ENCODE measurements at places on chromosomes 2 and 18. TPM values are rescaled to one million over a fixed set of nuclear protein-coding genes. Genes with fewer than 3 reads are reported as not detected.

The NEUROD1 gene
- not detected for total RNA-seq

The GLS gene
- total RNA-seq: 89.7 TPM

The FN1 gene
- 218 TPM for total RNA-seq

The ZNF514 gene
- 30.4 TPM for total RNA-seq

The SLC11A1 gene
- 14.0 TPM for total RNA-seq

GRCh38 chr2:201235860-201236811, 24.2 kb upstream of the CASP8 start:
- H3K27me3 ChIP-seq: no peaks in the 10 kb centered on the region
- DNase-seq: peak; percentile 64
- no peaks in the 10 kb centered on the region for H3K4me1 ChIP-seq
- H3K4me3 ChIP-seq: no peak overlapping the region

DNA sequence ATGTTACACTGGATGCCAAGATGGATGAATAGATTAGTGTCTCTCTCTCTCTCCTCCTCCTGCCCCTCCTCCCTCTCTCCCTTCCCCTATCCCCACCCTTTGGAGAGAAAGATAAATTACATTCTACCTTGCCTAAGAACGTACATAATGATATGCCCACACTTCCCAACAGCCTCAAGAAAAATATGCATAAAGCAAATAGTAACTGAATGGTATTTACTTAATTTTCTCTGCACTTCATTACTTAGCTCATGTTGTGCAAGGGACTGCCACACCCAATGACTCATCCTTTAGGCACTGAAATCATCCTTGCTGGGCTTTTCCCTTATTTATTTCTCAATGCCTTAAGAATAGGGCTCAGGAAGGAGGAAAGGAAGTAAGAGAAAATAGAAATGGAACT, 137.3 kb upstream of the PID1 start:
- H3K4me1 ChIP-seq: peaks cover 6% of the 10 kb centered on the region
- peak overlapping the region; percentile 96 for H3K27ac ChIP-seq
- H3K36me3 ChIP-seq: no peaks in the 10 kb centered on the region
- no peaks in the 10 kb centered on the region for H3K27me3 ChIP-seq

GRCh38 chr2:200586644-200586975, 796 bp downstream of the AOX1 start:
- H3K36me3 ChIP-seq: no peaks in the 10 kb centered on the region
- peak overlapping the region; percentile 67 for H3K27ac ChIP-seq
- no peak for DNase-seq
- H3K4me3 ChIP-seq: peak overlapping the region; percentile 46
- no peaks in the 10 kb centered on the region for H3K4me1 ChIP-seq

DNA sequence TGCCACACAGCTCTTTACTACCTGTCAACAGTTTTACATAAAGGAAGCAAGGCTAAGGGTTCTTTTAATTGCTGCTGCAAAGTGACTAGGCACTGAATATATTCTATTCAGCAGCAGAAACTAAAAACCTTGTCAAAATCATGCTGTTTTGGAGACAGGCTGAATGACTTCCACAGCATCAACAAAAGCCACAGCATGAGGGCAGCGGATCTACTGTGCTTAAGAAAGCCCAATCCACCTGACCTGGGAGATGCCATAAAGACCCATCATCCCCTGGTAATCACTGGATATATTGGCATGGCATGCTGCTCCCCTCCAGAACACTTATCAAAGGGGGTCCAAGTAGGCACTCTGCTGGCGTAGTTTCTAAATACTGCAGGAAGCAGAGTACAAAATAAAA, 715.1 kb upstream of the SLC8A1 start:
- no peaks in the 10 kb centered on the region for H3K4me1 ChIP-seq
- no peaks in the 10 kb centered on the region for H3K36me3 ChIP-seq
- no peak overlapping the region for H3K27ac ChIP-seq
- DNase-seq: no peak
- no peaks in the 10 kb centered on the region for H3K27me3 ChIP-seq
- no peak overlapping the region for H3K4me3 ChIP-seq

- H3K27me3 ChIP-seq: no peaks in the 10 kb centered on the region
- H3K27ac ChIP-seq: no peak overlapping the region
- no peaks in the 10 kb centered on the region for H3K36me3 ChIP-seq
- H3K4me3 ChIP-seq: no peak overlapping the region
Observed at GRCh38 chr2:172434821-172435605, 7.6 kb downstream of the ITGA6 start.

DNA sequence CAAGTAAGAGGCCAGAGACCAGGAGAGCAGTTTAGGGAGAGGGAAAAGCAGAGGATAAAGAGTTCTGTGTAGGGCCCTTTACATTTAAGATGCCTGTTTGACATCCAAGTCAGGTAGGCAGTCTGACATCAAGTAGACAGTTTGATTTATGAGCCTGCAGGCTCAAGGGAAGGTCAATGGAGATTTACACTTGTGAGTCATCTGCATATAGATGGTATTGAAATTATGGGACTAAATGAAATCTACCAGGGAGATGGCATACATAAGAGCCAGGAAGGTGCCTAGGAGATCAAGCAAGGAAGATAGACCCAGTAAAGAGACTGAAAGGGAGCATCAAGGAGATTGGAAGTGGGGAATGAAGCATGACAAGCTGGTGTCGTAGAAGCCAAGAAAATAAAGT, 212.4 kb upstream of the PKDCC start:
- no peak for DNase-seq
- H3K4me3 ChIP-seq: no peak overlapping the region
- no peak overlapping the region for H3K27ac ChIP-seq
- H3K36me3 ChIP-seq: no peaks in the 10 kb centered on the region
- no peaks in the 10 kb centered on the region for H3K4me1 ChIP-seq

DNA sequence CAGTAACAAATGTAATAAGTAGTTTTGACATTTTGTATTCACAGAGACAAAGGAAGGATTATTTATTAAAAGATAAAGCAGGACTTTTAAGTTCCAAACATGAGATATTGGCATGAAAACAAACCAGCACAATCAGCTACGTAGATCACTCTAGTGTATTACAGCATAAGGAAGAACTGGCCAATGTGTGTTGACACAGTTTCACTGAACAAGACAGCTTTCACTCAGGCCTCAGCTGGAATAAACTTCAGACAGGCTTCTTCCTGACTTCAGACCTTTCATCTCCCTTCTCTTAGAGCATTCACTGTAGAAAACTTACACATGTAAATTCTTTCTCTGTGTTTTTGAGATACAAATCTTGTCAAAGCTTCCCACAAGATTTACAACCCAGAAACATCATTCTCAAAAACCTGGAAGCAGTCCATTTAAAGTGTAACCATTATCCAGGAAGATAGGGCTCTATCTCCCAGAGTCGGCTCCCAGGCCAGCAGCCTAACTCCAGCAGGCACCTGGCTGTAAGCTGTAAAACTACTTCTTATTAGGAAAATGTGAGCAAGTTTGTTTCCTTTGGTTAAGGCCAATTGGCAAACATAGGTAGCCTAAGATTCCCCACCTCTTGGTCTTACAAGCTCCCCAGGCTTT, 768.3 kb upstream of the CDH7 start:
- H3K4me1 ChIP-seq: no peaks in the 10 kb centered on the region
- H3K27me3 ChIP-seq: no peaks in the 10 kb centered on the region
- DNase-seq: no peak
- H3K4me3 ChIP-seq: no peak overlapping the region

GRCh38 chr2:169107645-169108044, 38.3 kb downstream of the DHRS9 start:
- no peaks in the 10 kb centered on the region for H3K4me1 ChIP-seq
- no peaks in the 10 kb centered on the region for H3K27me3 ChIP-seq
- H3K36me3 ChIP-seq: no peaks in the 10 kb centered on the region
- no peak overlapping the region for H3K27ac ChIP-seq
- no peak for DNase-seq
- H3K4me3 ChIP-seq: no peak overlapping the region

DNA sequence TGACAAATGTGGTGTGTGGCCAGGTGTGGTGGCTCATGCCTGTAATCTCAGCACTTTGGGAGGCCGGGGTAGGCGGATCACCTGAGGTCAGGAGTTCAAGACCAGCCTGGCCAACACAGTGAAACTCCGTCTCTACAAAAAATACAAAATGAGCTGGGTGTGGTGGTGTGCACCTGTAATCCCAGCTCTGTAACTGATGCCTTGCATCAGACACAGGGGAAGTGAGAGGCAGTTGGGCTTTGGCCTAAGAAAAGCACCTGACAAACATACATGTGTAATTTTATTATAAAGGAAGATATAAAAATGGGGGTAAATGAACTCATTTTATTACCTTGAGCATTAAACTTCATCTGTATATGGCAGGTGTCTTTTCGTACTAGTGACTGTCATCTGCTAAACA, 66.7 kb upstream of the FAM136A start:
- H3K4me3 ChIP-seq: no peak overlapping the region
- H3K27me3 ChIP-seq: no peaks in the 10 kb centered on the region
- H3K4me1 ChIP-seq: no peaks in the 10 kb centered on the region
- no peak for DNase-seq

DNA sequence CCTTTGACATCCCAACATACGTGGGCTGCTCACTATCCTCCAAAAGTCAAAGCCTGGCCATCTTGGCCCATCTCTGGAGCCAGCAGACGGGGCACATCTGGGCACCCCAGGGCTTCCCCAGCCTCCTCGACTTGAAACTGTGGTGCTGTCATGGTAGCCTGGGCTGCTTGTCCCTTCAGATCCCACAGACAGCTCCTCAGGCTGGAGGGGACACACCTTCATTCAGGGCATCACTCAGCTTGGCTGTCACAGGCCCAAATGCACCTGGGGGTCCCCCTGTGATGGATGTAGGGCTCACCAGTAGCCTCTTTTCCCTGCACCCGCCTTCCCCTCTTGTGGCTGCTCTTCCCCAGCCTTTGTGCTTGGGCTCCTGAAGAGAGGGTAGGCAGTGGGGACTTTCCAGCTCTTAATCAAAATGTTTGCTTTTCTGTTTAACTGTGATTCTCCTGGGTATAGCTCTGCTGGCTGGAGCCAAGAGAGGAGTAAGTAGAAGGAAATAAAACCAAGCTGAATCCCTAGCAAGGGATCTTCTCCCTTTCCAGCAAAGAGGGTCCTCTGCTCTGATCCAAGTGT, 92.3 kb downstream of the GYPC start:
- H3K4me1 ChIP-seq: no peaks in the 10 kb centered on the region
- no peaks in the 10 kb centered on the region for H3K36me3 ChIP-seq
- no peaks in the 10 kb centered on the region for H3K27me3 ChIP-seq
- DNase-seq: no peak
- H3K27ac ChIP-seq: no peak overlapping the region

DNA sequence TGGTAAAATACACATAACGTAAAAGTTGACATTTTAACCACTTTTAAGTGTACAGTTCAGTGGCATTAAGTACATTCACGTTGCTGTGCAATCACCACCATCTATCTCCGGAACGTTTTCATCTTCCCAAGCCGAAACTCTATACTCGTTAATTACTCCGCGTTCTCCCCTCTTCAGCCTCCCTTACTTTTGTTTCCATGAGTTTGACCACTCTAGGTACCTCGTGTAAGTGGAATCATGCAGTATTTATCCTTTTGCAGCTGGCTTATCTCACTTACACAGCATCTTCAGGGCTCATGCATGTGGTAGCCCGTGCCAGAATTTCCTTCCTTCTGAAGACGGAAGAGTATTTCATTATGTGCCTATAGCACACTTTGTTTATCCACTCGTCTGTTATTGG, 225.2 kb downstream of the SLC4A3 start:
- H3K36me3 ChIP-seq: no peaks in the 10 kb centered on the region
- no peaks in the 10 kb centered on the region for H3K27me3 ChIP-seq
- no peaks in the 10 kb centered on the region for H3K4me1 ChIP-seq
- H3K4me3 ChIP-seq: peak overlapping the region; percentile 35
- H3K27ac ChIP-seq: peak overlapping the region; percentile 35

- no peaks in the 10 kb centered on the region for H3K4me1 ChIP-seq
- no peaks in the 10 kb centered on the region for H3K27me3 ChIP-seq
- H3K4me3 ChIP-seq: no peak overlapping the region
- DNase-seq: no peak
- H3K36me3 ChIP-seq: no peaks in the 10 kb centered on the region
Observed at GRCh38 chr2:206557321-206557720, 85.0 kb upstream of the FAM237A start.

GRCh38 chr2:237012577-237013267, 73.0 kb upstream of the COPS8 start:
- no peaks in the 10 kb centered on the region for H3K36me3 ChIP-seq
- no peak for DNase-seq
- no peak overlapping the region for H3K27ac ChIP-seq
- H3K27me3 ChIP-seq: no peaks in the 10 kb centered on the region

- no peak overlapping the region for H3K4me3 ChIP-seq
- H3K27ac ChIP-seq: no peak overlapping the region
- H3K36me3 ChIP-seq: no peaks in the 10 kb centered on the region
- H3K27me3 ChIP-seq: no peaks in the 10 kb centered on the region
- H3K4me1 ChIP-seq: no peaks in the 10 kb centered on the region
Observed at GRCh38 chr2:105645031-105645937, 99.4 kb upstream of the NCK2 start.

DNA sequence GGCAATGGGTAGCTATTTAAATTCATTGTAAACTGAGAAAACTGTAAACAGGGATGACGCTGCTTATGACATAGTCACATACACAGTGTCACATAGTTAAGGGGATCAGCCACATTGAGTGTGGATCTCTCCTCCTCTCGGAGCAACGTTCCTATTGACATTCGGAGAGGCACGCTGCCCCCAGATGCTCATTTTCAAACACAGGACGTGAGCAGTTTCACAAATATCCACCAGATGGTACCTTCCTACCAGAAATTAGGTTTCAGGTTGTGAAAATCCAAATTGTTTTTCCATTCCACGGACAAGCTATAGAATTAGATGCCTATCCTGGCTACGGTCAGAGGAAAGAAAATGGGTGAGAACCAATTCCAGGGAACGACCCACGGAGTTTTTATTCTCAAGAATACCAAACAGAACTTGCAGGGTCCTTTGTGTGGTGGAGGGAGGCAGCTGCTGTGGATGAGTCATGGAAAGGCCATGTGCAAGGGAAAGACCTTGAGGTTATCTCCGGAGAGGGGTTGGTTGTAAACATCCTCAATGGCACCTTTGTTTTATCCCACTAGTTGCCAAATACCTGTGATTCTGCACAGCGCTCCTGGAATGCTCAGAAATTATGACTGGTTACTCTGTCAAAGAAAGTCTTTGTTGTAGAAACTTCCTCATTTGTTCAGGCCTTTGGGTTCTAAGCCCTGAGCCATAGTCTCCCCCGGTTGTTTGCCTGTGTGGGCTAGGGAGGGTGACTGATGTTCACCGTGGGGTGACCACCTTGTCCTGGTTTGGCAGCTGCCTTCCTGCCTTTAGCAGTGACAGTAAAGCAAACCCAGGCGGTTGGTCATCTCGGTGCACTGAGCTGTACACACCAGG, 88.0 kb downstream of the ACTR3 start:
- H3K27me3 ChIP-seq: no peaks in the 10 kb centered on the region
- H3K27ac ChIP-seq: no peak overlapping the region
- DNase-seq: no peak
- no peaks in the 10 kb centered on the region for H3K4me1 ChIP-seq

DNA sequence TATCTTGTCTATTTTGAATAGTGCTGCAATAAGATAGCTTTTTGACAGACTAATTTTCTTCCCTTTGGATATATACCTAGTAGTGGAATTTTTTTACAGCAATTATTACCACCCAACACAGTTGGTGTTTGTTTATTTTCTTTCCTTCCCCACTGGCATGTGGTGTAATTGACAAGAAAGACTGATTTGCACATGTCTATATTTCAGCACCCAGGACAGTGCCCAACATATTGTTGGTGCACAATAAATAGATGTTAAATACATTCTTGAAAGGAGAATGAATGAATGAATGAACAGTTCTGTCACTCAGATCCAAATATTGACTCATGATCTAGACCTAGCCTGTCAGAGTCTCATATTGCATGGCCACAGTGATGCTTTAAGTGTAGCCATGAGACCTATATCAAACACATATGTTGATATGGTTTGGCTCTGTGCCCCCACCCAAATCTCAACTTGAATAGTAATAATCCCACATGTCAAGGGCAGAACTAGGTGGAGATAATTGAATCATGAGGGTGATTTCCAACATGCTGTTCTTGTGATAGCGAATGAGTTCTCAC, 538.2 kb downstream of the NYAP2 start:
- H3K27me3 ChIP-seq: no peaks in the 10 kb centered on the region
- DNase-seq: no peak
- no peak overlapping the region for H3K4me3 ChIP-seq
- no peak overlapping the region for H3K27ac ChIP-seq
